ENCODE measurements at places on chromosomes 2 and 18.

- no peak for DNase-seq
Measured at GRCh38 chr2:3470166-3470651, 49.1 kb downstream of the ADI1 start.

- no peak for DNase-seq
Measured at GRCh38 chr2:235614900-235615712, 121.3 kb downstream of the AGAP1 start.

- no peak for DNase-seq
Measured at GRCh38 chr2:71517851-71518250, 64.5 kb downstream of the DYSF start.

DNA sequence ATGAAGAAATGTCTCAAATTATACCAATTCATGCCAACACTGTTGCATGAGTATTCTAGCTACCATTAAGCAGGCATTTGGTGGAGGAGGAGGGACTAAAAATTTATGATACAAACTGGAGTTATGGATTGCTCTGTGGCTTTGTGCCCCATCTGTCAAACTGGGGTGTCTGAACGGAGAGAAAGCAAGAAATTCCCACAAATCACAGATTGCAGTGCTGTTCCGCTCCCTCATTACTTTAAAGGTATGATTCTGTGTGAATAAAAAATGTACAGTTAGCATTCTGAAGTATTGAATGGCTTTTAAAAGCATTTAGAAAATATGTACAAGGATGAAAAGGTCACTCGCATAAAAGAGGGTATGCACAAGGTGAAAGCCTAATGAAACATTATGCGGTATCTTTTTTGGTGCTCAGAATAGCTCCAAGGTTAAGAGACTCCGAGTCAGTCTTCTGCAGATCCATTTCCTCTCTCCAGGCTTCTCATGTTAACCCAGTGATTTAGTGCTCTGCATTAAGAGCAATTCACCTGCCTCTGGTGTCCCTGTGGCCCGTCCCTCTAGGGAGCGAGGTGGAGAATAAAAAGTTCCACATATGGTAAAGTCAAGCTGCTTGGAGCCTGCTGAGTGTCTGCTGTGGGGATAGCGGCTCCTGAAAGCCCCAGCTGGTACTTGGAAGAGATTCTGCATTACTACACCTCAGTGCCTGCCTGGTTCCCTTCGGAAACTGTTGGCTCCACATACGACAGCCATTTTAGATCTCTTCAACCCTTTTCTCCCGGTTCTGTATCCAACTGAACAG, 184.2 kb downstream of the ZNF521 start:
- DNase-seq, result no peak

DNA sequence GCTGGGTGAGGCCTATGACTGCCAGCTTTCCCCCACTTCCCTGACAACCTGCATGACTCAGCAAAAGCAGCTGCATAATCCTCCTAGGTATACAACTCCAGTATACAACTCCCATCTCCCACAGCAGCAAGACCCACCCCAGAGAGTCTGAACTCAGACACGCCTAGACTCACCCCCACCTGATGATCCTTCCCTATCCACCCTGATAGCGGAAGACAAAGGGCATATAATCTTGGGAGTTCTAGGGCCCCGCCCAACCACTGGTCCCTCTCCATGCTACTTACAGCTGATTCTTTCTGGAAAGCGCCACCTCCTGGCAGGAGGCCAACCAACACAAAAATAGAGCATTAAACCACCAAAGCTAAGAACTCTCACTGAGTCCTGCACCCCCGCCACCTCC, 296.5 kb downstream of the DCC start:
- DNase-seq, result no peak

GRCh38 chr2:163665051-163665450, 70.8 kb downstream of the FIGN start:
- no peak for DNase-seq

- no peak for DNase-seq
Measured at GRCh38 chr2:26139269-26140183, 33.4 kb upstream of the GAREM2 start.

DNA sequence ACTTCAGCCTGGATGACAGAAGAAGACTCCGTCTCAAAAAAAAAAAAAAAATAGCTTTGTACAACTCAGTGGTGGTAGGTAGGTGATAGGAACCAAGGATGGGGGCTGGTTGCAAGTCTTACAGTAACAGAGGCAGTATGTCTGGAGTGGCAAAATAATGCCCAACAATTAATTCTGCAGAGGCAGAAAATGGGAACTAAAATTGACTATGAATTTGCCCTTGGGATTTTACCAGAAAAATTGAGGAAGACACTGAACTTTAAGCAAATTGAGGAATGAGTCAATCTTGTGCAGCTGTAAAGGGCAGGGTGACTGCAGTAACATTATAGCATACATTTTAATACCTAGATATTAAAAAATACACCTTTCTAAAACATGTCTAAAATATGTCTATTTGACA, 292.1 kb upstream of the FBXO11 start:
- DNase-seq, result no peak

GRCh38 chr18:30376515-30376914, 666.0 kb downstream of the DSC3 start:
- DNase-seq, result no peak

- DNase-seq, result no peak
Measured at GRCh38 chr2:200376513-200377354, 70.2 kb downstream of the SPATS2L start.

Data from T-helper 1 cell (primary cell).